Stimulated activated naive CD8-positive, alpha-beta T cell treated with anti-CD3 and anti-CD28 coated beads, Interleukin-15, Interleukin-2, amounts not matched to agents 100 U/mL and 50 U/mL, for 24 hours (primary cell): ENCODE measurements at places on chromosomes 7 and 10.

DNA sequence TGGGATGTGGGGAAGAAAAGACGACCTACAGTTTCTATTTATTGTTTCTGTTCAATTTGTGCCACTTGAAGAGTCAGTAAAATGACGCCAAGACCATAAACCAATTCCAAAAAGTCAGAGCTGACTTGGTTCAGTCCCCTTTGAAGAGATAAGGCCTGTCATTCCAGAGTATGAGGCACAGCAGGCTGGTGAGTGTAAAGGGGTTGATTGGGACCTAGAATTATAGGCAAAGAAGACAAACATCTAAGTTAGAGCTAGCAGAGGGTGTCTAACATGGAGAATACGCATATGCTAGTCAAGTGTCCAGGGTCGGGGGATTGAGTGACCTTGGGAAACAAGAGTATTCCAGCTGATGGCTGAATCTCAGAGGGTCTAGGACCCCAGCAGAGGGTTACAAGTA is 23.6 kb downstream of the NRP1 start:
- DNase-seq, result no peak

DNA sequence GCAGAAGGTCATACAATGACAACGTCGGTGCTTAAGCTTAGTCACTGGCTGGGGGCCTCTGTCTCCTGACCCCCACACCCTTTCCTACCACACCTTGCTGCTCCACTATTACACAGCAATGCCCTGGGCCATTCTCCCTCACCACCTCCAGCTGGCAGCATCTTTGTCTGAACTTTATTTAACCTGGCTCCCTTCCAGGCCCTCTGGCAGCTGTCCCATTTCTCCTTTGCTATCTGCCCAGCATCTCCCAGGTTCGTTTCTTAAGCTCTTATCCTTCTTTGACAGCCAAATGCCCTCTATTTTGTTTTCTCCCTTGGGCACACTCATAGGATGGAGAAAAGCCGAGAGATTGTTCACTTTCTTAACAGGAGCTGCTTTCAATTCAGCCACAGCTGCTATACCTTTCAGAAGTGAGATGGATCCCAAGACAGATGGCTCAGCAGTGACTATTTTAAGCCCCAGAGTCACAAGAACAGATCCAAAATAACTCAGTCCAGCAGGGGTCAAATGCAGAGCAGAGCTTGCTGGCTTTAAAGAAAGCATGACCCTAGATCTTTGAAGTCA is 1277.1 kb upstream of the AUTS2 start:
- no peak for DNase-seq

- no peak for DNase-seq
Measured at GRCh38 chr7:6278749-6279310, 6.4 kb upstream of the CYTH3 start.

GRCh38 chr10:88971221-88972061 is 18.9 kb upstream of the ACTA2 start:
- DNase-seq, result no peak

GRCh38 chr7:93315896-93316295 is 83.7 kb downstream of the VPS50 start:
- DNase-seq, result no peak

DNA sequence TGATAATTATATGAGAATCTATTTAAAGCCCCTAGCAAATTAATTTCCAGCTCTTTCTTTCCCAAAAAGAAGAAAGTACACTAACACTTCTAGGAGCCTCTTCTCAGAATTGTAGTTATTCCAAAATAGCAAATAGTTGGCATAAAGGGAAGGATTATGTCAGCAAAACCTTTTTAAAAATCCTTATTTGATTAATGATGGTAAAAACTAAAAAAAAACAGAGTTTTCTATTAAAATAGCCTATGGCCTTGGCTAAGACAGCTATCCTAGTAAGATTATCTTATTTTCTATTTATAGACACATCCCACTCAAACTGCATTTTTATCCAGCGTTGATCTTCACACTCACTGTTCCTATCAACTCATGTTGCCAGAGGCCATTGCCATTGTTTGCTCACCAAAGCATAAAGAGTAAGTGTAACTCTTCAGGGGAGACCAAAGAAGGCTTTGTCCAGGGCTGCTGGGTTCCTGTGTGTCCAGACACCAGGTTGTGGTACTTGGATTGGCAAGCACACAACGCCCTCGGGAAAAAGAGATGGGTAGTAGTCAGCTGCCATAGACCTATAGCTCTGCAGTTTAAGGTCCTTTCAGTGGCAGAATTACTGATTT is 31.5 kb downstream of the ACTA2 start:
- no peak for DNase-seq

DNA sequence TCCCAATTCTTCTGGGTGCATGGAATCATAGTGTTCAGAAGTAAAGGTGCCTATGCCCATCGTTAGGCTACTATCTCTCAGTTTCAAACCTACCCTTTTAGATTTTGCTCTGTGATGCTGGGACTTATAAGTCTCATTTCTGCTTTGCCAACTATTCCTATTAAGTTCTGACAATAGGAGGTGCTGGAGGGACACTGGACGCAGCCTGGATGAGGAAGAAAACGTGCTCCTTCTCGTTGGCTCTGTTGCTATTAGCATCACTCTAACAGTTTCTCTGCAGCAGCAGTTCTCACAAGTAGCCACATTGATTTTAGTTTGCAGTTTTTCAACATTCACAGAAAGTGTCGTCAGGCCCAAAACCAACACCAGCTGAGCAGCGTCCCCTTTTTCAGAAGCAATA is 72.4 kb downstream of the ABCC2 start:
- no peak for DNase-seq

DNA sequence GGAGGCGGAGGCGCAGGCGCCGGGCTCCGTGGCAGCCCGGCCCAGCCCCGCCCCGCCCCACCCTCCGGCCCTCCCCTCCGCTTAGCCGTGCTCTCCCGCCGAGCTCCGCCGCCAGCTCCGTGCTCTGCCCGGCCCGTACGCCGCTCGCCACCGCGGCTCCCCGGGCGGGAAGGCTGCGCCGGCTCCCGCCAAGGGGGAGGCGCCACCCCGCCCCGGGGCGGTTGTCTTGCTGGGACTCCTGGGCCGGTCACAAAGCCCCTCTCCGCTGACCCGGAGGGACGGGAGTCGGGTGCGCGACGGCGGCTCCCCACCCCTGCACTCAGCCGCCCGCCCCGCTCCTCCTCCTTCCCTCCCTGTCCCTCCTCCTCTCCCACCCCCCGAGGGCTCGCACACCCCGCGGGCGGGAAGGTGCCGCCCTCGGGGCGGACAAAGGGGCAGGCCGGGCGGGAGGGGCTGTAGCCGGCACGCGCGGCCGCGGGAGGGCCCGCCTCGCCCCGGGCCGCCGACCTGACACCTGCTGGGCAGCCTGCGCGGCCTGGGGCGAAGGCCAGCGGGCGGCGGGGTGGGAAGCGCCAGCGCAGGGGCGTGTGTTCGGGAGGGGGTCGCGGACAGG is 11.5 kb upstream of the SP8 start:
- no peak for DNase-seq

GRCh38 chr10:67976292-67977245 is 92.1 kb downstream of the SIRT1 start:
- DNase-seq, result no peak

DNA sequence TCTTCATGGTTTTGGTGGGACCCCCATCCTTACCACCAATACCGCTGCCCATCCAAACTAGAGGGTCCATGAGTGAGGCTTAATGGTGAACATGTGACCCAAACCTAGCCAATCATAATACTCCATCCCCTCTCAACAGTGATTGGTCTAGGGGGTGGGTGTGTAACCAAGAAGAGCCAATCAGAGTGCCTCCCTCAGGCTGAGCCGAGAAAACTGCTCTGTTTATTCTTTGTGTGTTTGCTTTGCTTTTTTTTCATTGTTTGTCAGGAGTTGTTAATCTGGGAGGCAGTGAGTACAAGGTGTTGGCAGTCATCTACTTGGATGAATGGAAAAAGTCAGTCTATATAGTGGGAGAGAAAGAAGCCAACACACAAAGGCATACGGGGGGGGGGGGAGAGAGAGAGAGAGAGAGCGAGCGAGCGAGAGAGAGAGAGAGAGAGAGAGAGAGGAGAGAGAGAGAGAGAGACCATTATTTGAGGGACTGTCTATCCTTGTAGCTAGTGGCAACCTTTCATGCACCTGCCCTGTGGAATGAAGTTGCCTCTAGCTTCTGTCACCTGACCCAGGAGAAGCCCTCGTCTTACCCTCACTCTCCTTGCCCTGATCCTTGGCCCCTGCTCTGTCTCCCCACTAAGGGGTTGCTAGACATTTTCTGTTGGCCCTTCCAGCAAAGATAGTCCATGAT is 441.7 kb downstream of the TYW1 start:
- DNase-seq, result no peak

DNA sequence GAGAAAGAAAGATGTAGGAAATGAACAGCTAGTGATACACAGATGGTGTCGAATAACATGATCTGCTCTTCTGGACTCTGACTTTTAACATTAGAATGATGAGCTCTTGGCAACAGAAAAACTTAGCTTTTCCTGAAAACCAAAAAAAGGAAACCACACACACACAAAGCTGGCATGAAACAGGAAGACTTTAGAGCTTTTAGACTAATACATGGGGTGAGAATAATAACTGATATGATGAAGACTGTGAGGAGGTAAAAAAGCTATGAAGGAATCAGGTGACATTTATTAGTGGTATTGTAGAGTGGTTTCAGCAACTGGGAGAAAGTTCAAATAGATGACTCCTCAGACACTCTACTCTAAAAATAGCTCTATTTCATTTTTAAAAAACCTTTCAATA is 491.9 kb downstream of the PARD3 start:
- no peak for DNase-seq

- no peak for DNase-seq
Measured at GRCh38 chr10:33749790-33750189, 415.3 kb upstream of the NRP1 start.

DNA sequence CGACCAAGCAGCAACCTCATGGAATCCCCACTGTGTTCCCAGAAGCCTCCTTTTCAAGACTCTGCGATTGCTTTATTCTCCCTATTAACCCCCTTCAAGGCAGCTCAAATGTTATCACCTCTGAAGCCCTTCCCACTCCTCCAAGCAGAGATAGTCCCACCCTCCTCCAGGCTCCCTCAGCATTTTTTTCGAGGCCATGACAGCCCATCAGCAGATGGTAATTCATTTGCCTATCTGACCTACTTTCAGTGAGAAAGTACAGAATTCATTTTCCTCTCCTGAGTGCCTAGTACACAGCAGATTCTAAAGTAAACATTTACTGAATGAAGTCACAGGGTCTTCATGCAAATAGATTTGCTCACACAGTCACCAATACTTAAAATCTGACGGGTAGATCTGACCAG is 47.8 kb downstream of the HERPUD2 start:
- DNase-seq, result no peak

GRCh38 chr10:121294630-121295029 is 303.6 kb downstream of the FGFR2 start:
- DNase-seq, result no peak

DNA sequence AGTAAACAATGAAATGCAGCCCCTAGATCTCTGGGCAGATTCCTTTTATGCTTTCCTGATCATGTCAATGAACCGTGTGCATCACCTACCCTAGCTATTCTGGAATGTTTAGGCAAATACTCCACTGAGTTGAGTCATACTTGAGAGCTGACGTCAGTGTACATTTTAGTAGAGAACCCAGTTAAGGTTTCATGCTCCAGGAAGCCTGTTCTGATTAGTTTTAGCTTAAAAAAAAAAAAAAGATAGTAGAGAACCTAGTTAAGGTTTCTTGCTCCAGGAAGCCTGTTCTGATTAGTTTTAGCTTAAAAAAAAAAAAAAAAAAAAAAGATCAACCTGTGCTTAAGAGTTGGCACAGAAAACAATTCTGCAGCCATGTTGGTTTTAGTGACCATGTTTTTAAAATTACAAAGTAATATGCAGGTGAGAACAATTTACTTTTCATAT is 3.7 kb upstream of the MCU start:
- DNase-seq, result no peak

DNA sequence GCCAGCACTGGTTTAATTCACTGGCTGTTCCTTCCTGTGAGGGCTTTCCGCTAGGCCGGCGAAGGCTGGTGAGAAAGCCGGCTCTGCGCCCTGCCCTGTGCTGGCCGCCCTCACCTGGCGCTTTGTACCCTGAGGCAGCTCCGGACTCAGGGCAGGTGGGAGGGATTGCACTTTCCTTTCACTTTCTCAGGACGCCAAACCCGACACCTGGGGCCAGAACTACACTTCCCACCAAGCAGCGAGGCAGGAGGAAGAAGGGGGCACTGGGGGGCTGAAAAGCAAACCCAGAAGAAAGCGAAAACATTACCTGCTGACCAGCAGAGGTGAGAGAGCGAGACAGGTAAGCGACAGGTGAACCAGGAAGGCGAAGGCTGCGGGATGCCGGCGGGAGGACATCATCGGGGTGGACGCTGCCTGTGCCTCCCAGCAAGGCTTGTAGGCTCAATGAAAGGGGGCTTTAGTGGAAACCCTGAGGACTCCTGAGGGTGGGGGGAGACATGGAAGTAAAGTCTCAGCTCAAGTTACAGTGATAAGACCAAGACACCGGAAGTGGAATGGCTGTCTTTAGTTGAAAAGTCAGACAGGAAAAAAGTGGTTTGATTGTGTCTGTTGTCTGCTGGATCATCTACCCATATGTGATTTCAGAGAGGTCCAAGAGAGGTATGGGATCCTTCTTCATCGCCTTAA is at the start of gene RAB19:
TSS of gene RAB19 (plus strand) at position 181 of the 687 bp plus-strand sequence. CDS start 3,589 bp downstream, outside the sequence.
- DNase-seq, result peak; percentile 37

- DNase-seq, result no peak
Measured at GRCh38 chr7:27603813-27604212, 58.9 kb downstream of the HIBADH start.

DNA sequence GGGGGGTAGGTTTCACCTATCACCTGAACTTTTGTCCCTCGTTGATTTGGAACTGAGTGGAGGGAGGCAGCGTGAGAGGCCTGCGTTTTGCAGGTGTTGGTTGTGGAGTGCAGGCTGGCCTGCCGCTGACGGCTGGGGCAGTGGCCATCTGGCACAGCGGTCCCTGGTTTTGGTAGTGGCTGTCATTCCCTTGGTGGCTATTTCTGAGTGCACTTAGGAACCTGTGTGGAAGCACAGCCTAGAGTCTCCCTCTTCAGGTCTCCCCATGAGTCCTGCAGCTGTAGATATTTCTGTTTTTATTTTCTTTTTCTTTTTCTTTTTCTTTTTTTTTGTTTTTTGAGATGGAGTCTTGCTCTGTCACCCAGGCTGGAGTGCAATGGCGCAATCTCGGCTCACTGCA is 129.2 kb downstream of the CUL2 start:
- DNase-seq, result no peak

GRCh38 chr10:29598851-29599311 is 35.9 kb downstream of the SVIL start:
- DNase-seq, result no peak

DNA sequence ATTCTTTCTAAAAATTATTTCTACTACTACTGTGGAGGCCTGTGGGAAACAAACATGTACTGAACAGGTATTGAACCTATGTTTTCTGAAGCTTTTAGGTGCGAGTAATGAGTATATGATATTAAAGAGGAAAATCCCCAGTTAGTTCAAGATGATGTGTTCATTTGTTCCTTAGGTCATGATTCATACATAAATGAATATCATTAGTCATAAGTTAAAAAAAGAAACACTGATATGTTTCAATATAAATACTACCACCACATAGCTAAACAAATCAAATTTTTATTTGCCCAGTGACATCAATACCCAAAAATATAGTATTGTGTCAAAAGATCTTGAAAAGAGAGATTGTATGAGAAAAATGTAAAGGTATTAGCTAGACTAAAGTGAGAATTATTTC is 210.7 kb upstream of the GNAI1 start:
- no peak for DNase-seq
